RCC 7860 (cell line): ENCODE measurements at places on chromosomes 16 and 17.

- peak; percentile 55 for DNase-seq
These were observed 35.8 kb upstream of the BCAS3 start for GRCh38 chr17:60641810-60642220.

DNA sequence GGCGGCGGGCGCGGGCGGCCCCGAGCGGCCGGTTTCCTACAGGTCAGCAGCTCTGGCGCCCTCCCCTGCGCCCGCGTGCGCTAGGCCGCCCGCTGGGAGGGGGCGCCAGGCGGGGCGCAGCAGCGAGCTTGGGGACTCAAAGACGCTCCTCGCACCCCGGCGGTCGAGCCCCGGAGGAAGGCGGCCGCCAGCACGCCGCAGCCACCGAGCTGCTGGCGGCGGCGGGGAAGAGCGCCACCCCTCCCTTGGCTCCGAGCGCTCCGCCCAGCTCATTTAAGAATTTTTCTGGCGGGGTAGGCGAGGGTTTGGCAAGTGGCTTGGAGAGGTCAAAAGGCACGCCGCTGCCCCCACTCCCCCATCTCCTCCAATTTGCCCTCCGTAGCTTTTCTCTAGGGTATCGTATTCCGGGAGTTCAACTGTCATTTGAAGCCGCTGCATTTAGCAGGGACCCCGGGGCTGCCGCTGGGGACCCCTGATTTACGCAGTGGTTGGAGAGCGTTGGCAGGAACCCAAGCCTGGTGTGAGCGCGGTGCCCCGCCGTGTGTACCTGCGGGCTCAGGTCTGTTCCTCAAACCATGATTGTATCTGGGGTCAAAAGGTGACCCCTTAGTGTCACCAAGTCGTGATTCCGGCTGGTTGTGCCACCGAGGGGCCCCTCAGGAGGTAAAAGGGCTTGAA is 59.5 kb upstream of the GSE1 start:
- peak; percentile 34 for DNase-seq

GRCh38 chr17:78707923-78708322 is 74.2 kb downstream of the CYTH1 start:
- DNase-seq = no peak

- peak; percentile 99 for DNase-seq
These were observed 1.2 kb upstream of the MT2A start for GRCh38 chr16:56607109-56607618.

GRCh38 chr17:68540981-68541380 is 28.8 kb downstream of the PRKAR1A start:
- DNase-seq = no peak

DNA sequence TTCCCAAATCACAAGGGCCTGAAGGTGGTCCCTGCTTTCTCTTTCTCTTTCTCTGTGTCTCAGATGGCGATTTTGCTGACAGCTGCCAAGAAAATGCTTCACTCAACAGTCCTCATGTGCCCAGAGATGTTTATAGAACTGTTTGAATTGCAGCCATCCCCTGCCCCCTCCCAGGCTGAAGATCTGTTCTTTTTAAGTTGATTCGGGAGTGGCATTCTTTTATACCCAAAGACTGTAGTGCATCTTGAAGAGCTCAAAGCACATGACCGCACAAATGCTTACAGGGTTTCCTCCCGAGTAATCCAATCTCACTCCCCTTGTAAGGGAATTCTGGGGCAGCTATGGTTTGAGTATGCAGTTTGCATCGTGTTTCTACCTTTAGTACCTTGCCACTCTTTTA is 75.7 kb downstream of the SEC14L1 start:
- DNase-seq = no peak

GRCh38 chr17:78961571-78961970 is 18.2 kb downstream of the LGALS3BP start:
- DNase-seq = no peak

DNA sequence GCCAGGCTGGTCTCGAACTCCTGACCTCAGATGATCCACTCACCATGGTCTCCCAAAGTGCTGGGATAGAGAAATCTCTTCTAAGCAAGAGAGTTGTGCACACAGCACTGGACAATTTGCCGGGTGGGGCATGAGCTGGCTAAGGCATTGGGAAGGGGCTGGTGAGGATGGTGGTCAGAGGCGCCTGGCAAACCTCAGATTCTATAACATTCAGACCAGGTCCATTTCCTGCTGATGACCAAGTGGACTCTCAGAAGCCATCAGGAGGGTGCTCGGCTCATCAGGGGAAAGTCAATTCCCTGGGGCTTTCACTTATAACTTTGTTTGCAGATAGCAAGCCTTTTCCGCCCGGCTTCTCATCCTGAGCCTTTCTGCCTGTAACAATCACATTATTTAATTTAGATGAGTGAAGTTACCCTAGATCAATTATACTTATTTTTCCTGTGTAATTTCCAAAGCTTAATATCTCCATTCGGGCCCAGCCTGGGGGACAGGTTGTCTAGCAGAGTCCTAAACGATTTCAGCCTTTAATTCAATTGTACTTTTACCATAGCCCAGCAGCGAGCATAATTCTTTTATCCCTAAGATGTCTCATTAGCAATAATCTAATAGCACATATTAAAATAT is 15.0 kb upstream of the SLC6A2 start:
- DNase-seq = no peak

- no peak for DNase-seq
These were observed 17.6 kb downstream of the RCVRN start for GRCh38 chr17:9887508-9887907.

GRCh38 chr17:82648742-82649331 is 593 bp upstream of the WDR45B start:
- DNase-seq = no peak

- DNase-seq = no peak
These were observed 1.1 kb downstream of the KATNIP start for GRCh38 chr16:27551036-27551435.

GRCh38 chr16:73923951-73924350 is 372.7 kb upstream of the PSMD7 start:
- no peak for DNase-seq

DNA sequence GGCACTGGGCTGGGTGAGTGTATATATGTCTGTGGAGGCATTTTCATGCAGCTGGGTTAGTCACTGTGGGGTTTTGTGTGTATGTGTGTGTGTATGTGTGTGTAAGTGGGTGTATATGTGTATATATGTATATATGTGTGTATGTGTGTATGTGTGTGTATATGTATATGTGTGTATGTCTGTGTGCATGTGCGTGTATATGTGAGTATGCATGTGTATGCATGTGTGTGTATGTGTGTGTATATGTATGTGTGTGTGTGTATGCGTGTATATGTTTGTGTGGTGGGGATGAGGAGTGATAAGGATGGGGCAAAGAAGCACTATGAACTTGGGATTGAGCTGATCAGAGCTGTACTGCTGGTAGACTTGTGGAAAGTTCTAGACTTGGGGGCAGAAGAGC is 29.0 kb upstream of the PLLP start:
- no peak for DNase-seq

DNA sequence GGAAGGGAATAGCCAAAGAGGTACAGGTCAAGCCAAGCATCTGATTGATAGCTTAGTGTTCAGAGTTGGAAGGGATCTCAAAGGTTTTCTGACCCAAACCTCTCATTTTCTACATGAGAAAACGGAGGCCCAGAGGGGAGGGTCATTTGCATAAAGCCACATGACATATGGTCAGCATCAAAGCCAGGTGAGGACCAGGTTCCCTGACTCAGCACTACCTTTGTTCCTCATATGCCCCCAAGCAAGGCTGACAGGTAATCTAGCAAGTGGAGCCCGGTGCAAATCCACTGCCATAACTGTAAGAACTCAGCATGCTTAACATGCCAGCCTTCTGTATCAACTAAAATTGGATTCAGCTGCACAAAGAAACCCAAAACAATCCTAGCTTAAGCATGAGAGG is 28.2 kb upstream of the CCL1 start:
- no peak for DNase-seq

DNA sequence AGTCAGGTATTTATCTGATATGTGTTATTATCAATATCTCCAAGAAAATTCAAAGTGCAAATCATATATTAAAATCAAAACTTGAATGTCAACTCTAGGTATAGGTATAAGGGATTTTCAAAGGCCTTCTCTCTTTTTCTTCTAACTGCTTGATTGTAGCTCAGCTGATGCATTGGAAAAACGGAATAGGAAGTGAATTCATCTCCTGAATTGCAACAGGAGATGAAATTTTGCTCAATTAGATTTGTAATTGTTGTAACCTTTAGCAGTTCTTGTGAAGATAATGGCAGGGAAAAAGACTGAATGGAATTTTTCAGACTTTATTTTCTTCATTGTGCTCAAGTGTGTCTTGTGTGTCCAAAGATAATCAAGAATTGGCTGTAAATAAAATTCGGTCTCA is 190.2 kb upstream of the KCNJ16 start:
- DNase-seq = no peak

DNA sequence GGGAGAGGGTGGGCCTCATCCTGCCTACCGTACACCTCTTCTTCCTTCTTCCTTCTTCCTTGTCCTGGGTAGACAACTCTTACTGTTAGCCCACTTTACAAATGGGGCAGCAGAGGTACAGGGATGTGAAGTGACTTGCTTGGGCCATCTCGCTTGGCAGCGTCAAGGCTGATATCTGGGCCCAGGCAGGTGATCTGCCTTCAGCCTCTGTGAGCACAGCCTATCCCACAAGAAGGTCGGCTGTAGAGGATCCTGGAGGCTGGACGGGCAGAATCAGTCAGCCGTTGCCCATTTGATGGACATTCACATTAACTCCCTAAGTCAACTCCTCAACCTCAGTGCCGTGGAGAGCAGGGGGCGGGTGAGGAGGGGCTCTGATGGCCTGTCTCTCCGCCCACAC is 317.3 kb downstream of the CPPED1 start:
- no peak for DNase-seq

GRCh38 chr17:46821482-46822387 is 3.2 kb upstream of the WNT3 start:
- no peak for DNase-seq

DNA sequence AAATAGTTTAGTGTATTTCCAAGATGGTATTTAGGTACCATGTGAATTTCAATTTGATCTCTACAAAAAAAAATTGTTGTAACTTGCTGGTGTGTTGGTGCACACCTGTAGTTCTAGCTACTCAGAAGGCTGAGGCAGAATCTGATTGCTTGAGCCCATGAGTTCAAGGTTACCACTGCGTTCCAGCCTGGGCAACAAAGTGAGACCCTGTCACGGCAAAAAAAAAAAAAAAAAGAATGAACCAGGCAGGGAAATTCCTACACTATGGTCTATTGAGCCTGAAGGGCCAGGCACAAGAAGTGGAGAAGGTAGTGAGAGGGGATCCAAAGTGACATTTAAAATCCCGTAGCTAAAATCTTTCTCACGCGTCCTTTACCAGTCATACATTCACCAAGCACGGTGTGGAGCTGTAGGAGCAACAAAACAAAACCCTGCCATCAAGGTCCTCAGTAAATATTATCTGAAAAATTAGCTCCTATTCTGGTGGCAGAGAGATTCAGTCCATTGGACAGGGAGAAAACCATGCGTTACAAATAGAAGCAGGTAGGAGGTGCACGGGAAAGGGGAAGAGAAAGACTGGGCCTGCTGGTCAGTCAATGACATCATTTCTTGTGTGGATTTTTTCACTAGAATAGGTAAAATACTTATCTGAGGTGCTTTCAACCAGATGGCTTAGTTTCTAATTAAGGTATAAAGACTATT is 27.3 kb downstream of the TXNDC11 start:
- no peak for DNase-seq

DNA sequence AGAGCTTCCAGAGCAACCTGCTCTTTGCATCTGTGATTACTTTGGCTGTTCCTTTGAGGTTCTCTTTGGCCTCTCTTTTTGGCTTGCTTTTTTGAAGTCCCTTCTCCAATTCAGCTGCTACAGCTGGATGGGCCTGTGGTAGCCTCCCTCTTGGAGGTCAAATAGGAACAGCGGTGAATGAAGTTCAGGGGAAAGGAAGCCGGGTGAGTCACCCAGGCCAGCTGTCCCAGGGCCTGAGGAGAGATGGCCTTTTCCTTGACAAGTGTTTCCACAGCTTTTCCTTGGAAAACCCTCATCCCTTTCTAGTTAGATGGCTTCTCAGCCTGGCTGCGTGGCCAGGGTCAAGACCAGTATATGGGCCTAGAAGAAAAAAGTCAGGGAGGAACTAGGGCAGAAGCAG is 103.1 kb downstream of the STX8 start:
- peak; percentile 67 for DNase-seq

DNA sequence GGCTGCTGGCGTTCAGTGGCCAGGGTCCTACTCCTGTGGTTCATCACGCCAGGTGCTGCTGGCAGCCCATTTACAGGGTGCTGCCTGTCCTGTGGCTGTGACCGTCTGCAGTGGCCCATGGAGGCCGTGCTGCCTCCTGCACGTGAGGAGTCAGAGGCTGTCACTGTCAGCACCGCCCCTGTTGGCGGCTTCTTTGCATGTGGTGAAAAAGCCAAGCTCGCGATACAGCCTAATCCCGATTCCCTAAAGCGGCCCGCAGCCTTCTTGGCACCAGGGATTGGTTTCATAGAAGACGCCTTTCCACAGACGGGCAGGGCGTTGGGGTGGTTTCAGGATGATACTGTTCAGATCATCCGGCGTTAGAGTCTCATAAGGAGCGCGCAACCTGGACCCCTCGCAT is 35.3 kb downstream of the RAB11FIP3 start:
- DNase-seq = no peak

GRCh38 chr17:73476890-73477350 is 165.1 kb upstream of the CDC42EP4 start:
- DNase-seq = no peak

GRCh38 chr17:16492613-16493530 is 879 bp upstream of the LRRC75A start:
- no peak for DNase-seq

DNA sequence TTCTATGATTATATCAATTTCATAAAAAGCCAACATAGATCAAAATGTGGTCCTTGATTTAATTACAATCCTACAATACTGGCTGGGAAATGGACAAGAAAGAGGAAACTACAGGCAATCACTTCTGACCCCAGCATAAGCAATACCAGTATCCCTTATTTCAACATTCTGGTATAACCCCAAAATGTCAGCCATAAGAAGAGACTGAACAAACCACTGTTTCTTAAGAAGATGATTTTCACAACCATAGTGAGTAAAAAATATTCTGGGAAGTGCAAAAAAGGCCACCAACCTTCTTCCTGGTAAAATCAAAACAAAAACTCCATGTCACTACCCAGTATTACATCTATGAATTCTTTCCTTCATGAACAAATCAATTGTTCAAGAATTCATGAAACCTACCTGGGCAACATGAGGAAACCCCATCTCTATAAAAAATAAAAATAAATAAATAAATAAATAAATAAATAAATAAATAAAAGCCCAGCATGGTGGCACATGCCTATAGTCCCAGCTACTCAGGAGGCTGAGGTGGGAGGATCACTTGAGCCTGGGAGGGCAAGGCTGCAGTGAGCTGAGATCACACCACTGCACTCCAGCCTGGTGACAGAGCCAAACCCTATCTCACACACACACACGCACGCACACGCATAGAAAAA is 7.5 kb downstream of the N4BP1 start:
- no peak for DNase-seq

- DNase-seq = no peak
These were observed 7.0 kb upstream of the TRIM47 start for GRCh38 chr17:75885431-75885830.

- no peak for DNase-seq
These were observed 28.7 kb upstream of the GAS7 start for GRCh38 chr17:10226930-10227695.
